ENCODE measurements at places on chromosomes 5 and 9. TPM values are rescaled to one million over a fixed set of nuclear protein-coding genes. Genes with fewer than 3 reads are reported as not detected.

The SLC6A7 gene
- total RNA-seq: not detected

DNA sequence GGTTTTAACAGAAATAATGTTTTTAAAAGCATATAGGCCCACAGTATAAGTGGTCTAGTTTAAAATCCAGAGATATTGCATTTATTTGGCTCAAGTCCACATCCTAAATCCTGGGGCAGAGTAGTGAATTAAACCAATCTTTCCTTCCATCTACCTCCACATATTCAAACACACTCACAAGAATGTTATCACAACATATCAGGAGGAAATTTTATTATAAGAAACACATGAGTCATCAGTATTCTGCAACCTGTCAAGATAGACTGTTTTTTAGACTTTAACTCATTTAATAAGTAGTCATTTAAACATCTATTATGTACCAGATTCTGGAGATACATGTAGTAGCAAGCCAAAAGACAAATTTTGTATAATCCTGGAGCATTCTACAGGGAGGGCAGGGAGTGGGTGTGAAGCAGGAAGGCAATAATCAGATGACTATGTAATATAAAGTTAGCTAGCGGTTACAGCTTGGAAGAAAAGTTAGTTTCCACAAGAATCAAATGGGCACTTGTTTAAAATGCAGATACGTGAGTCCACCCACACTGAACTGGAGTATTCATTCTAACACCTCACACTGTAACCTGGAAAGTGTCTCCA, 187.3 kb upstream of the PIK3R1 start:
- DNase-seq: no peak

DNA sequence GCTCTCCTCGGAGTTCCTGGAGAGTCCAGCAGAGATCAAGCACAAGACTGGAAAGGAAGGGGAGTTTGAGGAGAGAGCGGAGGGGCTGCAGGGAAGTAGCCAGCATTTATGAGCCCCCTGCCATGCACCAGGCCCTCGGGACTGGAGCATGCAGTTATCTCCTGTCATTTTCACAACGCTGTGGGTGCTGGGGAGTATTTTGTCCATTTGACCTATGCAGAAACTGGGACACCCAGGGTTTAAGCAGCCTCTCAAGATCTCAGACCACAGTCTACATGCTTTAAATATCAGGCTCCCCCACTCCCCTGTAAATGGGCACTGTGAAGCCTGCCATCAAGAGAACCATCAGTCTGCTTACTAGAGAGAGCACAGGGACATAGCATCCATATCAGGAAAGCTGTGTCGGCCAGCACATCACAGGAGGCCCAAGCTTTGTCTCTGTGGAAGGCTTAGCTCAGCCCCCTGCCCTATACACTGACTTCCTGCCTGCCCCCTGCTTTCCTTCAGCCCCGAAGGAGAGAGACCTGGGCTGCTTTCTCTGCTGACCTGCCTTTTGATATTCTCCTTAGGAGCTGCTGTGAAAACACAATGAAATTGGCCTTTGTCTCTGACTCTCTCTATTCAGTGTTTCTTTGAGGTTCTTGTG, 7.3 kb downstream of the FOXI1 start:
- DNase-seq: no peak

The CDH9 gene
- not detected for total RNA-seq

- DNase-seq: no peak
Observed at GRCh38 chr9:130815242-130815808, 19.7 kb upstream of the ABL1 start.

DNA sequence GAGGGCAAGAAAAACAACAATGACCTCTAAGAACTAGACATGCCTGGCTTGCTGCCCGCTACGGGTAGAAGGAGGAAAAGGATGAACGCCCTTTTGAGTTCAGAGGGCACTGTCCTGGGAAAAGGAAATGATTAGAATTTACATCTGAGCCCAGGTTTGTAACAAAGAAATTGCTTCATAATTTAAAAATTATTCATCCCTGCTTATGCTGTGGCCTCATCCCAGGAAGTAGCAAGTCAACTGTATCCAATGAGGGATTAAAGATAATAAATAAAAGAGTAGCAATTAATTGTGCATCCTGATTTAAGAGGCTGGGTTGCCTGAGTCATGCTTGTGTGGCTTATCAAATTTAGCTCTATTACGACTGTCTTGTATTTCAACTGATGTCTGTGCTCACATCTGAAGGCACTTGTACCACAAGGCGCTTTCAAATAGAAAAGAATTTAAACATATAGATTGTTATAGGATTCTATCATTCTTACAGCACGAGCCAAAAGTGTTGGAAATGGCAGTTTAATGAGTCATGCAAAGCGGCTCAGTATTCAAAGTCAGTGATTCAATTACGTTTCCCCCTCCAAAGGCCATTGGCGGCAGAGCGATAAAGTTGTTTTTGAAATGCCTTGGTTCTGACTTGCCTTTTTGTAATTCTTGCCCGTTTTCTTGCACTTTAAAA, 40.0 kb upstream of the DMRT1 start:
- DNase-seq: no peak

The CDKN2B-AS1 gene
- 0.70 TPM for total RNA-seq

DNA sequence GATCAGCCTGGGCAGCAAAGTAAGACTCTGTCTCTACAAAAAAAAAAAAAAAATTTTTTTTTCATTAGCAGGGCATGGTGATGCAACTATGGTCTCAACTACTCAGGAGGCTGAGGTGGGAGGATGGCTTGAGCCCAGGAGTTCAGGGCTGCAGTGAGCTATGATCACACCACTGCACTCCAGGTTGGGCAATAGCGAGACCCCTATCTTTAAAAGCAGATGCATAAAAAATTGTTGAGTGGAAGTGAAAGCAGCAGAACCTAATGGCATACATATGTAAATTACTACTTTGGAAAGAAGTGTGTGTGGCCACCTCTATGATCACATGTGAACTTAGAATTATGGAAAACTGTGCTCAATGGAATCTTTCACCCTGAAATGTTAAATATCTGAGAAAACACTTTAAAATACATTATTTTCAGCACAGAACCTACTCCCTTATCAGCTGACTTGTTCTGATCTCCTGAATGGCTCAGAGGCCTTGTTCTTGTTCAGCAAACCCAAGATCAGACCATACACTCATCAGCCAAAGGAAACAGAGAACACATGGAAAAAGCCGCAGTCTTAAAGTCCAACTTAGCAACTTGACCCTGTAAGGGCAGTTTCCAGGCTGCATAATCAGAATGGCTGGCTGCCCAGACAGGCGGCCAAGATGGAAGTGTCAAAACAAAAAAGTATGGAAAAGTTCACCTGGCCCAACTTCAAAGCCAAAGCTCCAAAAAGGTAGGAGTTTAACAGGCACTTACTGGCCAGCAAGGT, 56.5 kb downstream of the SIL1 start:
- DNase-seq: no peak
